D341Med (cell line): ENCODE measurements at places on chromosomes 7 and 10.
A peak's percentile ranks its signal among the peaks of the same experiment; 100 is the strongest.

- DNase-seq: no peak
Measured at GRCh38 chr7:111424768-111425167, 137.5 kb downstream of the IMMP2L start.

DNA sequence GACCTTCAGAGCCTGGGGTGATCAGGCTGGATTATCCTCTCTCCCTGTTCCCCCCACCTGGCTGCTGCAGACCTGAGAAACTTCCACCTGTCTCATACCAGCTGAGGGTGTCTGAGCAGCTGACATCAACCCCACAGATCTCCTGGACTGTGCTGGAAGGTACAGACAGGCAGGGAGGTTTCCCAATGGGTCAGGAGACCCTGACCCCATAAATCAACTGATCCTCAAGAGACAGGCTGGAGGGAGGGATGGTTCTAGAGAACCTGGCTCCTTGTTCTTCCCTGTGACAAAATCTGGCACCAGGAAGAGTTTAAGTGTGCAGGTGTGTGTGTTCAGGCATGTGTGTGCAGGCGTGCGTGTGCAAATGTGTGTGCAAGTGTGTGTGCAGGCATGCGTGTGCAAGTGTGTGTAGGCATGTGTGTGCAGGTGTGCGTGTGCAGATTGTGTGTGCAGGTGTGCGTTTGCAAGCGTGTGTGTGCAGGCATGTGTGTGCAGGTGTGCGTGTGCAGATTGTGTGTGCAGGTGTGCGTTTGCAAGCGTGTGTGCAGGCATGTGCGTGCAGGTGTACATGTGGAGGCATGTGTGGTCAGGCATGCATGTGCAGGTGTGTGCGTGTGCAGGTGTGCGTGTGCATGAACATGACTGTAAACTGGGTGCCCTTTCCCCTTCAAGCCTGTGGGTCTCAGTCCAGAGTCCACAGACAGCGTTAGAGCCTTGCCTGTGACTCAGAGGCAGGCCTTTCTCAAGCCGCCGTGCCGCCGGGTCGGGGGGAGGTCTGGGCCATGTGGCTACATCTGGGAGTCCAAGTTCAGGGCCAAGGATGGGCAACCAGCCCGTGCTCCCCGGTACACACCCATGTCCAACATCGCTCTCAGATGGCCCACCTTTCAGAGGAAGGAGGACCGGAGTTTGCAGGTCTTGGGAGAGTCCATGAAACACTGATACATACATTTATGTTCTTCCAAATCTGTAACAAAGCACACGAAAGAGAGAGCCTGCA lies 50.1 kb upstream of the ELN start:
- DNase-seq: no peak

DNA sequence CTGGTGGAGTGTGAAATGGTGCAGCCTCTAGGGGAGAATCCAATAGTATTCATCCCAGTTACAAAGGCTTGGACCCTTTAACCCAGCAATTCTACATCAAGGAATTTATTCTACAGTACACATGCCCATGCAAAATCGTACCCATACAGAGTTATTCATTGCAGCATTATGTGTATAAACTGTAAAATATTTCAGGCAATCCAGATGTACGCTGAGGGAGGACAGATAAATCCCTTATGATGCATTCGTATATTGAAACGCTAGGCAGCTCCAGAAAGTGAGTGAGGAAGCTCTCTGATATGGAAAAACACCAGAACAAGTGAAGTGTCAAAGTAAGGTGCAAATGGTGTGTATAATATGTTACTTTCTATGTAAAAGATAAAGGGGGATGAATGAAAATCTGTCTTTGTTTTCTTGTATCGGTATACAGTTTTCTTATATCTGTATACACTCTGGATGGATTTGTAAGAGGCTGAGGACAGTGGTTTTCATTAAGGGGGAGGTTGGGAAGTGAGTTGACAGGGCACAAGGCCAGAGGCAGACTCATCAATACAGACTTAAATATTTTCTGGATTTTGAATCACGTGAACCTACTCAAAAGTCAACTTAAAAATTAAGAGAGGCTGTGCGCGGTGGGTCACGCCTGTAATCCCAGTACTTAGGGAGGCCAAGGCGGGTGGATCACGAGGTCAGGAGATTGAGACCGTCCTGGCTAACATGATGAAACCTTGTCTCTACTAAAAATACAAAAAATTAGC lies 17.1 kb downstream of the VWA2 start:
- no peak for DNase-seq

DNA sequence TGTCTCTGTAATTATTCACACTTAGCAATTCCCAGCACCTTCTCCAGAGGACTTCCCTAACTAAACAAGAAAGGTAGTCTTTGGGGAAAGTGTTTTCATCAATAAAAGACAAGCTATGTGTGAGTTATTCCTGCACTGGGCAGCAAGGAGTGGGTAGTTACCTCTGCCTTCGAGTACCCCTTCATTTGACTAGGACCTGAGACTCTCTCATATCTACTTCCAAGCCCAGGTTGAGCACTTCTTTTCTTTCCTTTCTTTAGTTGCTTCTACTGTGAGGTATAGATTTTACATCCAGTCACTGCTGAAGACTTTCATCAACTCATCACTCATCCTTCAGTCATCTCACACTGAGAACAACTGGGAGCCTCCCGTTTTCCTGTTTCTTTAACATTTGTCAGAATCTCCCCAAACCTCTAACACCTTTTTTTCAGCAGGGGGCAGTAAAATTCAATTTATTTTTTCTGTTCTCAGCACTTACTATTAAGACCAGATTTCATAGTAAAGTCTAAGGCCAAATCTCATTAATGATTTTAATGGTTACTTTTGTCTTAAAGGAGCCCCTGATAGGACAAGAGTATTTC lies 80.1 kb upstream of the PRSS1 start:
- DNase-seq: peak; percentile 19

- no peak for DNase-seq
Measured at GRCh38 chr10:29253690-29254029, 35.2 kb upstream of the LYZL1 start.

DNA sequence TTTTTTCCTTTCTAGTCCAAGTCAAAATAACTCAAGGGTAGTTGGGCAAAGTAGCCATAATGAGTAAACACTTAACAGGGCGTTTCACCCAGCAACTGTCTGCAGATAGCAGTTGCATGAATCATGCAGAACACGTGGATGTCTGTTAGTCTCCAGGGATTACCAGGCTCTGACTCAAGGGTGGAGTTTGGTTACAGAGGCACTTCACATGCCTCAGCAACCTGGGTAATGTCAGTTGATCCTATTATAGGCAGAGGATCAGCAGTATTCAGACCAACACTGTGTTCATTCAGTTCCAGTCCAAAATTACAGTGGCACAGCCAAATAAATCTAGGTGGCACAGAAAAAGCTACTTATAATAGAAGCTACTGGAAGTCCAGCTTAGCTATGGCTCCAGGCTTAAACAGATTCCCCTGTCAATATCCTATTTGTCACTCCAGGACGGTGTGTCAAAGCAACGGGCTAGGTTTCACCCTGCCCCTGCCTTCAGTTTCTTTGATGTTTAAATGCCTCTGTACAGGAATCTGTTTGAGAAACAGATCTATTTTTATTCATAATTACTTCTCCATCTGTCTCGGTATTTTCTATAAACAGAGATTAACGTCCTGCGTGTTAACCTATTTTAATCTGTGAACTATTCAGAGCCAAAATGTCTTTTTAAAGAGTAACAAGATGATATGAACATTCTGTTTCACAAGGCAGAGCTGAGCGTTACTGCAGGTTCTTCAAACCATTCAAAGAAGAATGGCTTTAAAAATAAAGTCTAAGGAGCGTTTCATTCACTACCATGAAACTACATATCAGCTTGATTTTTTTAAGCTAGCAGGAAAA lies 162.6 kb upstream of the AKR1E2 start:
- peak; percentile 74 for DNase-seq

DNA sequence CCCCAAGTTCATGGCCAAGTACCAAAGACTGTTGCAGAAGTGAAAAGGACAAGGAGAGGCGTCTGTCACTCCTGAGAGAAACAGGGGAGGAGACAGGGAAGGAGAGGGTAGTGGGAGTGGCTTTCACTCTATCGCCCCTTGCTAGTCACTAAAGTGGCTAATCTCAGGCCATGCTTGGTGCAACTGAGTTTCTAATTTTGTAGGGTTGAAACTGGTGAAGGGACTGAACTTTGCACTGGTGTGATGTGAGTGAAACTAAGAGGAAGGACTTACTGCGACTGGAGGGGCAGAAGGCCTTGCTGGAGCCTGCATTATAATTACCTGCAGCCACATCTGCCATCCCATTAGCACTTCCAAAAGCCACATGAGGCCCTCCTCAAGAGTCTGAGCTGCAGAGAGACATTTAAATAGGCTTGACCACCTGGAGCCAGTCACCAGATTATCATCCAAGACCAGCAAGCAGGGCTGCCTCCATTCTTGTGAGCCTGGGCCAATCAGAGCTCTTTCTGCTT lies 107.2 kb upstream of the EEPD1 start:
- no peak for DNase-seq

DNA sequence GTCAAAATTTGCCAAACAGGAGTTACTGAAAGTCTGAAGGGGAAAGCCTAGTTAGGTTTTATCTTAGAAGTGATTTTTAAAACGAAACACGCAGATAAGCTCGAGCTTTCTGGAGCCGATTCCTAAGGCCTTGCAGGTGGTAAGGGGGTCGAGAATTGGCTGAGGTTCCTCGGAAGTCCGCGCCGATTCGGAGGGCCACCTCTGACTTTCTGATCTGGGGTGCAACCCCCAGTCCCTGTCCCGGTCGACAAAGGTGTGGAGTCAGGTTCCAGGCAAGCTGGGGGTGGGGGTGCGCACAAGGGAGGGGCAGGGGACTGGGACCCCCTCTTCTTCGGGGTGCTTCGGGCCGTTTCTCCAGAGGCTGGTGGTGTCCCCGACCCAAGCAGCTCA lies 701 bp upstream of the CUL1 start:
- DNase-seq: no peak

- DNase-seq: no peak
Measured at GRCh38 chr7:69698109-69698825, 100.0 kb downstream of the AUTS2 start.

DNA sequence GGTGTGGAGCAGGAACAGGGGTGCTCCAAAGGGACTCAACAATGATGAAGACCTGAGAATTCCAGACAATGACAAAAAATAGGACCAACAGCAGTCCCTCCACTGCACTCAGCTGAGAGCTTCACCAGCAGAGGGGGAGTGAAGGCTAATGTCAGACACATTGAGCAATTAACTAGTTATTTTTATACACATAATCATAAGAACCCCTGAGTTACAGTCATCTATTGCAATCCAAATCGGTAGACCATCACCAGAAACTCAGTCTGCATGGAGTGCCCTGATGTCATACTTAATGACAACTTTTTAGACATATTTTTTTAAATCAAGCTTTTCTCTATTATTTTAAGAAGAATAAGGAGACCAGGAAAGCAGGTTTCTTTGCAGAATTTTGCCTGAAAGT lies 30.6 kb upstream of the IKZF1 start:
- DNase-seq: no peak

- DNase-seq: no peak
Measured at GRCh38 chr10:22615819-22616499, 98.4 kb downstream of the PIP4K2A start.

- no peak for DNase-seq
Measured at GRCh38 chr7:149879766-149880637, 6.2 kb downstream of the ATP6V0E2 start.

DNA sequence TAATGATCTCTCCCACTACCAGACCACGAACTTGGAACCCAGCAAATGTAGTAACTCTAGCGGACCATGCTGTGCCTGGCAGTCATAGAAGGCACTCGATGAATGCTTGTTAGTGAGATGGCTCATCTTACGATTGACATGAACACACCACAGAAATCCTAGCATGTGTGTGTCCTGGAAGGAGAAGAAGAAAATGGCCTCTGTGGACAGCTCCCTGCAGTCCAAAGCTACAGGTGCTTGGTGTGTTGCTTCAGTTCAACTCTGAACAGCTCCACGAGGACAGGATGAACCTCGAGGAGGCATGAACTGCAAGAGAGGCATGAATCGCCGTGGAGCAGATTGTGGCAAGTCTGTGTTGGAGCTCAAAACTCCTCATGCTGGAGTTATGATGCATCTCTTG lies 93.5 kb downstream of the KLF6 start:
- DNase-seq: no peak

DNA sequence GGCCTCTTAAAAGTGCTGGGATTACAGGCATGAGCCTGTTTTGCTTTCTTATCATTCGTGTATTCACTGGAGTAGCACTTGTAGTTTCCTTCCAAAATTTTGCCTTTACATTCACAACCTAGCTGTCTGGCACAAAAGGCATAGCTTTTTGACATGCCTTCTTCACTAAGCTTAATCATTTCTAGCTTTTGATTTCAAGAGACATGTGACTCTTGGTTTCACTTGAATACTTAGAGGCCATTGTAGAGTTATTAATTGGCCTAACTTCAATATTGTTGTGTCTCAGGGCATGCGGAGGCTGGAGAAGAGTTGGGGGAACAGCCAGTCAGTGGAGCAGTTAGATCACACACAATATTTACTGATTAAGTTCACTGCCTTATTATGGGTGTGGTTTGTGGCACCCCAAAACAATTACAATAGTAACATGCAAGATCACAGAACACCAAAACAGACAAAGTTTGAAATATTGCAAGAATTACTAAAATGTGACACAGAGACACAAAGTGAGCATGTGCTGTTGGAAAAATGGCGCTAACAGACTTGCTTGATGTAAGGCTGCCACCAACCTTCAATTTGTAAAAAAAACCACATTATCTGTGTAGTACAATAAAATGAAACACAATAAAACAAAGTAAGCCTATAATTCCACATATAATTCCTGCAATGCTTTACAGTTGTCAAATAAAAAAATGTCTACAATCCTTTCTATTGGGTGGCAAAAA lies 43.1 kb downstream of the BRAF start:
- DNase-seq: no peak

DNA sequence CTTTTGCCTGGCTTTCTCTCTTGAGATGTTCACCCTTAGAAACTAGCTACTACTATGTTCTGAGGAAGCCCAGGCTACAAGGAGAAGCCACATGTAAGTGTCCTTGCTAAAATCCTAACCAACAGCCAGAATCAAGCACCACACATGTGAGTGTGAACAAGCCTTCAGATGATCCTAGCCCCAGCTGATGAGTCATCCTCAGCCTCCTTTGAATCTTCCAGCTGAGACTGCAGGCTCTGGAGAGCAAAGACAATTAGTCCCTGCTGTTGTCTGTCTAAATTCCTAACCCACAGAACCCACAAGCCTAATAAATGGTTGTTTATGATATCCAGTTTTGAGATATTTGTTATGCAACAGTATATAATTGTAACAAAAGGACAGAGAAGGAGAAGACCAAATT lies 92.8 kb upstream of the TAC1 start:
- DNase-seq: no peak

- DNase-seq: no peak
Measured at GRCh38 chr10:108862676-108863350, 1060.5 kb downstream of the XPNPEP1 start.

- no peak for DNase-seq
Measured at GRCh38 chr10:17668435-17669184, 24.7 kb downstream of the STAM start.

DNA sequence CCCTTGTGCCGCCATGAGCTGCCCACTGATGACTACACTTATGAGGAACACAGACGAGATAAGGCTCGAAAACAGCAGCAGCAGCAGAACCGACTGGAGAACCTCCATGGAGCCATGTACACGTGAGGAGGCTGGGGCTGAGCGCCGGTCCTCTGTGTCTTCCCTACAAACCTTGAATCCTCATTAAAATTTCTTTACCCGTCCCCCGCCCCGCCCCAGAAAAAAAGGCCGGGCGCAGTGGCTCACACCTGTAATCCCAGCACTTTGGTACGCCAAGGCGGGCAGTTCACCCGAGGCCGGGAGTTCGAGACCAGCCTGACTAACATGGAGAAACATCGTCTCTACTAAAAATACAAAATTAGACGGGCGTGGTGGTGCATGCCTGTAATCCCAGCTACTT lies 1.5 kb upstream of the RINT1 start:
- DNase-seq: no peak

GRCh38 chr7:56125831-56126230 lies 9.6 kb upstream of the NUPR2 start:
- DNase-seq: no peak
